ENCODE measurements at places on chromosomes 12 and 14.
A peak's percentile ranks its signal among the peaks of the same experiment; 100 is the strongest.

GRCh38 chr14:100618763-100619320, 31.6 kb upstream of the BEGAIN start:
- no peak for DNase-seq

DNA sequence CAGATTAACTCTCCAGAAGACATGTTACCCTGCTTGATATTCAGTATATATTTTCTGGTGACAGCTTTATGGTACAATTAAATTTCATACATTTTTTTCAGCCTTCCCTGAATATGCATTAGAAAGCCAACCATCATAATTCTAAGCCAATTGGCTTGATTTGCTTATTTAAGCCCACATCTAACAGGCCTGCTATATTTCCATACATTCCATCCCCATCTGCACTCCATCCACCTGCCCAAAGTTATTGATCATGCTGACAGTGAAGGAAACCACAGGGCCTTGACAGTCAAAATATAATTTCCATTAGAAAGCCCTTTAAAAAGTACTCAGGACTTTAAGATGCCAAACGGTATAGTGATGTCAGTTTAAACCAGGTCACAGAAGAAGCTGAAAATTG, 164.3 kb downstream of the GXYLT1 start:
- no peak for DNase-seq

DNA sequence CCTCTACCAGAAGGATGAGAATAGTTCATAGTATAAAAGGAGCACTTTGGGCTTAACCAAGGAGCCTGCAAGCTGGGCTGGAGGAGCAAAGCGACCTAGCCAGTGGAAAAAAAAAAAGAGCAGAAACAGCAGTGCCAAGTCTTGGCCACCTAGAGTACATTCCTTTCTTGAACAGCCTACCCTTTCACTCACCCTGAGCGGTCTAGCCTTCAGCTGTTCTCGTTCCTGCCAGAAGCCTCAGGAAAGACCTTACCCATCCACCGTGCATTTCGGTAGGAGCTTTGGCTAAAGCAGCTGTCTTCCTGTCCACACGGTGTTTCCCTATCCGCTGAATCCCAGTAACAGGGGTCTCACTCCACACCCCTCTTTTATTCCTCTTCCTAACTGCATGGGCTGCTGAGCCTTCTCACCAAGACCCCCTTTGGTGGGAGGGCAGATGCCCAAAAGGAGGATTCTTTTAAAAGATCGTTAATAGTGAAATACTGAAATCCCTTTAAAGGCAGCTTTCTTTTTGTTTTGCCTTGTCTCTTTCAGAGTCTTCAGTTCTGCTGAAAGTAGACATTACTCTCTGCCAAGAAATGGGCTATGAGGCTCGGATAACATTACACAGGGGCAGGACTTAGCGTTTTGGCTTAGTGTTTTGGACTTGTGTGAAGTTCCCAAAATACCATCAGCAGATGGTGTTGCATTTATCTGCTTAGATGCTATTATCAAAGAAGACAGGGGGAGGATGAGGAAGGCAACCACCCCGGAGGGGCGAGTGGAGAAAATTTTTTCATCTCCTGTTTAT, 88.5 kb upstream of the METAP2 start:
- DNase-seq = peak; percentile 61

- no peak for DNase-seq
Measured at GRCh38 chr14:55980970-55981369, 137.2 kb upstream of the PELI2 start.

DNA sequence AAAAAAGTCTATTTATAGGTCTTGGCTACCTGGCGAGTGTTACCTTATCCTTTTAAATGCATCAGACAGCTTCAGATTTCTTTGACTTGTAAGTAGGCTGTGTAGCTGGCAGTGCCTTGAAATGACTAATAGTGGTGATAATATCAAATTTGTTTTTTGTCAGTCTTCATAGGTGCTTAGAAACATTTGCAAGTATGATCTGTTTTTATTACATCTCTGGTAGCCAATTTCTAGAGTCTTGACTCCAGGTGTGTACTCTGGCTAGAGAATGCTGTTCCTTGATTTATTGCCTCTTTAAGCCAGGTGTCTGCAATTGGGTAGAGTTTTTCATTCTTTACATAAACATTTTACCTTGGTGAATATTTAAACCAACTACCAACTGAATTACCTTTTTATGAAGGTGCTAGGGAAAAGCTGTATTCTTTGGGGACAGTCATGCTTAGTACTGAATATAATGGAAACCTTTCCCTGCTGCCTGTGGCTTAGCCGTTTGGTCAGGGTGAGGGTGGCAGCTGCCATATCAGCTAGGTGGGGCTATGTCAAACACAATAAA, 32.6 kb downstream of the MLXIP start:
- no peak for DNase-seq

GRCh38 chr12:6996040-6996441, 22.2 kb downstream of the LPCAT3 start:
- no peak for DNase-seq

DNA sequence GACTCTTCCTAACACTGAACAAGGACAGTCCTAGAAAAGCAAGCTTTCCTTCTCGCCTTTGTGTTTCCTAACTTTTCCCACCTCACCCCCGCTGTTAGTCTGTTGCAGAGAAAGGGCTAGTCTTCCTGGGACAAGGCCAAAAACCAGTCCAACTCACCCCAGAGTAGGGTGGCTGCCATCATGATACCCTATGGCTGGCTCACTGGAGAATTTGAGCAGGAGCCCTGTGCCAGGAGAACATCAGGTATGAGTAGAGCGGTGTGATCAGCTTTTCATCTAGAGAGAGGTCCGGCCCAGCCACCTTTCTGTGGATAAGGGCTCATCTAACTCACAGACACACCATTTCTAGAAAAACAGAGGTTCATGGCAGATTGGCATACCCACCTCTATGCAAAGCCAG, 16.7 kb upstream of the ZFP36L1 start:
- DNase-seq = no peak

DNA sequence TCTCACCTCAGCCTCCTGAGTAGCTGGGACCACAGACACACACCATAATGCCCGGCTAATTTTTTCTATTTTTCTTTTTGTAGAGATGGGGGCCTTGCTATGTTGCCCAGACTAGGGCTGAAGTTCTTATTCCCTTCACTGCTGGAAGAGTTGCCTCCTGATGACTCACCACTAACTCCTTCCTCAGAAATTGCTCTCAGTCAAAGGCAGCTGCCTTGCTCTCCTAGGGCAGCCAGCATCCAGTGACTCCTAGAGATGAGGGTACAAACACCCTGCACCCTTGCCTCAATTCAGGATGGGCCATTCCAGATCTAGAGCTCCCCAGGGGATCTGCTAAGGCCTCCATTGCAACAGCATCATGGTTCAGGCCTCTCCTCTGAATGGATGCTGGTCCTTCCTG, 54.0 kb upstream of the RASSF8 start:
- no peak for DNase-seq

DNA sequence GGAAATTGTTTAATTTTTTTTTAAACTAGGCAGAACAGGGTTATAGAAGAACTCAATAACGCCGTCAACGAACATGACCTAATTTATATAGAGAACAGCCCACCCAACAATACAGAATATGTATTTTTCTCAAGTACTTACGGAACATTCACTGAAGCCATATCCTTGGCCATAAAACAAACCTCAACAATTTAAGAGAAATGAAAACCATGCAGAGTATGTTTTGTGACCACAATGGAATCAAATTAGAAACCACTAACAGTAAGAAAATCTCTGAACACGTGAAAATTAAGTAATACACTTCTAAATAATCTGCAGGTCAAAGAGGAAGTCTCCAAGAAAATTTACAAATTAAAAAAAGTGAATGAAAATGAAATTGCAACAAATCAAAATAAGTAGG, 9.4 kb downstream of the SART3 start:
- DNase-seq = no peak

GRCh38 chr14:66228267-66228970, 257.8 kb upstream of the CCDC196 start:
- DNase-seq = no peak

DNA sequence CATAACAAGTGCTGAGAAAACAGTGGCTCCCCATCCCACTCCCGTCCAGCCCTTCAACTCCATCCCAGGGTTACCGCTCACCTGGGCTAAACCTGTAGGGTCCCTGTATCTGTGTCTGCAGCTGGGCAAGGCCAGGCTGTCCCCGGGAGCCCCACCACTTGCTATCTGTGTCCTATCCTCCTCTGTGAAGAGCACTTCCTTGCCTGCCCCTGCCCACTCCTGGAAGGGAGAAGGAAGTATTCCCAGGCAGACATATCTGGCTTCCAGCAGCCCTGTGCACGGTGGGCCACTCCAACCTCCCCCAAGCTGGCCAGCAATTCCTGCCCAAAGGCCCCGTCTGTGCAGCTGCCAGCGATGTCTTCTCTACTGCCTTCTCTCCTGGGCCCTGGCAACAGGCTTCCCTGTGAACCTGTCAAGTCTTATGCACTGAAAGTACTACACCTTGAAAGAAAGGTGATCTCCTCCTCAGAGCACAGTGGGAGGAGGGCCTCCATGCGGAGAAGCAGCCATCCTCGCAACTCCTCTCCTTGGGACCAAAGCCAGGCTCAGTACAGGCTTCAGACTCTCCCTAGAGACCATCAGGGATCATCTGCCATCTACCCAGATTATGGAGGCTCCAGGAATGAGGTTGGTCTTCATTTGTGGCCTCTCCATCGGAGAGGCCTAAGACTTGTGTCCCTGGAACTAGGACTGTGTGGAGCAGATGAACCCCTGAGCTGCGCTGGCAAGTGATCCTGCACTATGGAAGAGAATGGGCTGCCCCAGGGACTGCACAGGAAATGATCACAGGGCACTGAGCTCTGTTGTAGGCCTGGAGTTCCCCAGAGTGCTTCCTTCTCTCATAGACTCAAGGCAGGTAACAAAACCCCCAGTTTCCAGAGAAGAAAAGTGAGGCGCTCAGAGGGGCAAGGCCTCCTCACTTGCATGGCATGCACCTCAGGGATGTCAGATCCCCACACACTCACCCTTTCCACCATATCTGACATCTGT, 663.6 kb downstream of the BCL11B start:
- no peak for DNase-seq

GRCh38 chr14:61812347-61813095, 50.3 kb downstream of the SNAPC1 start:
- no peak for DNase-seq

DNA sequence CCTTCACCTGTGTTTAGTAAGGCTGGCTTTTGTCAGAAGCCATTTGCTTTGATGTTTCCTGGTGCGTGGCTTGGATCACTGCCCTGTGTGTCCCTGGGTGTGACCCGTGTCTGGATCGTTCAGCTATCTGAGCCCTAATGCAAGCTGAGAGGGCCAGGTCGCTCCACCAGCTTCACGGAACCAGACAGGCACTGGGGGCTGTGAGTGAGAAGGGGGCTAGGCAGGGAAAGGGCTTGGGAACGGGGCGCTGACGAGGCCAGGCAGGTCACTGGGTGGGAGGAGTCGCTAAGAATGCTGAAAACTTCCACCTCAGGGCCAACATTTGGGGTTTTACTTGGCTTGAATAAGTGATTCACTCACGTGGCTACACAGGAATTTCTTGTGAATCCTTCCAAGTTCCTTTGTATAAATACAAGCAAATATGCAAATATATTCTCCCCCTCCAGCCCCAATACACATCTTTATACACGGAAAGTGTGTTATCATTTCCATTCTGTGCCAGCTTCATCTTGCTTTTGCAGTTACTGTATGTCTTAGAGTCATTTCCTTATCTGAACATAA, 24.2 kb upstream of the MMP17 start:
- DNase-seq = no peak

DNA sequence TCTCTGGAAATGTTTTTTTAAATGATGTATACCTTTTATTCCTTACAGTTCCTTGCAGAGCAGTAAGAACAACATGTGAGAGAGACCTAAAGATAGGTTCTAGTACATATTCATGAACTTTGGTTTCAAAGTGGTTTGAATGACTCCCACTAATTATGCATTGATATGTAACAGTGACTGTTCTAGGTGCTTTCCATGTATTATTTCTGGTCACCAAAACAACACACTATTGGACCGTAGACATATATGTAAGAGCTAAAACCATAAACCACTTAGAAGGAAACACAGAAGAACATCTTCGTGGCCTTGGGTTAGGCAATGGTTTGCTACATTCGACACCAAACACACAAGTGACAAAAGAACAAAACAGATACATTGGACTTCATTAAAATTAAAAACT, 37.9 kb downstream of the SOX5 start:
- no peak for DNase-seq

GRCh38 chr14:103016594-103016993, 40.8 kb downstream of the CDC42BPB start:
- DNase-seq = no peak

DNA sequence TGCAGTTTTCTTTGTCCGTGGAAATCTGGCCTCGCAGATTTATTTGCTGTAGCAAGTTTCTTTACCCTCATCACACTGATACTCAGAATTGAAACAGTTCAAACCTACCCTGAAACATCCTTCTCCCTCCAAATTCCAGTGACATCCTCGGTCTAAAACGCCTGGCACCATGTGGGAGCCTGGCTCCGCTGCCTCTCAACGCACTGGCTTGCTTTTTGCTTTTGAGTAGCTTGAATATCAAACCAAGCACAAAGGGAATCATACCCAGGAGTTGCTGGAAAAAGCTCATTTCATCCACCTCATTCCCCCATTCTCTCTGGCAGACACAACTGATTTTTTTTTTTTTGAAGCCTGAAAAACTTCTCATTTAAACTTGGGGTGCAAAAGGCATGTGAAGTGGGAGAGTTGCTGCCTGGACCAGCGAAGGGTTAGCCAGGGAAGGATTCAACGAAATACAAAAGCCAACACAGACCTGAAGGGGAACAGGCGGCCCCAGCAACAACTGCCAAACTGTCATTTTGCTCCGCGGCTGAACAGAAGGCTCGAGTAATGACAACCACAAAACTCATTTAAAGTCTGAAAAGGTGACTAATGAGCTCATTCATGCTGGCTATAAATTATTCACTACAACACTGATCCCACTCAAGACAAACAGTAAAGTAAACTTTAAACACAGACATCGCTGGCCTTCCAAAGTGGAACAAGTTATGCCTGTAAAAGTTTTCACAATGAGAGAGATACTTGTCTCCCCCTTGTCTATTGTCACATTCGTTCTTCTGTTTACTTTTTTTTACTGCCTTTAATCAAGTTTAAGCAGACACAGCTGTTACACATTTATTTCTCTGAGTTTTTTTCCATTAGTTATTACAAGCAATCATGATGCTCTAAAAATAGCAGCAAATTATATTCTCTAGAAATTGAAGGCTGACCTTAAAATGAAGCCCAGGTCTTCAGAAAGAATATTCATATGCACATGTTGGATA, 12.5 kb upstream of the FOXN3 start:
- DNase-seq = no peak

GRCh38 chr12:70615174-70615866, 21.9 kb downstream of the PTPRB start:
- no peak for DNase-seq

- no peak for DNase-seq
Measured at GRCh38 chr14:42027271-42027670, 420.6 kb downstream of the LRFN5 start.

- no peak for DNase-seq
Measured at GRCh38 chr14:99807413-99808153, 14.4 kb downstream of the EML1 start.

GRCh38 chr12:8038659-8039114, 6.2 kb downstream of the FOXJ2 start:
- DNase-seq = peak; percentile 32

GRCh38 chr14:95077345-95077744, 80.0 kb downstream of the DICER1 start:
- no peak for DNase-seq

Data from hematopoietic multipotent progenitor cell treated with erythropoietin and hydrocortisone succinate and interleukin-3 and kit ligand, for 15 days (in vitro differentiated cells).